Anterior cingulate cortex (tissue), 58 donors: ENCODE measurements at places on chromosomes 1 and 21.

DNA sequence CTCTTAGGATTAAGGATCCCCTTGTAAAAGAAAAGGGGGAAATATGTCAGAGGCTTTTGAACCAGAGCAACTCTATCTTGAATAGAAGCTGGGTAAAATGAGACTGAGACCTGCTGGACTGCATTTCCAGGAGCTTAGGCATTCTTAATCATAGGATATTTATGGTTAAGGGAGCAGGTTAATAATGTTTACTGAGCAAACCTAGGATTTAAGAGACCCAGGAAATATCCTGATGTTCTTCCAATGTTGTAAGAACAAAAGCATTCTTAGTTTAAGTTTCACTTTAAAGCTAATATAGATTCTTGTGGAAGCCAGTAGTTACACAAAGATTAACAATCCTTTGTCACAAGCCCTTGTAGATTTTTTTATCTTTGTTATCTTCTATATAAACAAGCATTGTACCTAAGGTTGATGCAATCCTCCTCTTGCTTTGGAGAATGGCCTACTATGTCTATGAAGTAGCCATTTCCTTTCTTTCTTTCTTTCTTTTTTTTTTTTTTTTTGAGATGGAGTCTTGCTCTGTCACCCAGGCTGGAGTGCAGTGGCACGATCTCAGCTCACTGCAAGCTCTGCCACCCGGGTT, 570.2 kb upstream of the BEND5 start:
- DNase-seq: no peak

DNA sequence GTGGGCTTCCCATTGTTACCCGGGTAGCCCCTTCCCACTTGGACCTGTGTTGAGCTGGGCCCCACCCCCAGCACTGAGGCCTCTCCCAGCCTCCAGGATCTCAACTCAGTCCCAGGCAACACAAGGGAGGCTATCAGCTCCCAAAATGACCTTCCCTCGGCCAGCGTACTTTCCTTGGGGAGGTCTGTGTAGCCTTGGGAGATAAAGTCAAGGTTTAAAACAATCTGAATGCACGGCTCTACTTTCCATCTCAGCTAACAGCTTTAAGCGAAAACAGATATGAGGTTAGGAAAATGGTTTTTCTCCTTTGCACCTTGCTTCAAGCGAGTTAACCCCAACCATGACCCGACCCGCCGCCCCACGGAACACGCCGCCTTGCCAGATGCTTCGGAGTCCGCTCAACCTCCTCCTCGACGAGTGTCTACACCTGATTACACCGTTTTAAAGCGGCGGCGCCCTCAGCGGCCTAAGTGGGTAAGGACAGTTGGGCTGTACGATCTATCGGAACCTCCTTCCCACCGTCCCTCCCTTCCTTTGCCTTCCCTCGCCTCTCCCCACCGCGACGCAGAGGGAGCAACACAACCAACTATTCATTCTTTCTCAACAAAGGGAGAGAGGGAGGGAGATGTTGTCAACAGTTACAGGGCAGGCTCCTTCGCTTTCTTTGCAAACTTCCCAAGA, 1.1 kb downstream of the BCAR3 start:
- DNase-seq: peak; percentile 36

DNA sequence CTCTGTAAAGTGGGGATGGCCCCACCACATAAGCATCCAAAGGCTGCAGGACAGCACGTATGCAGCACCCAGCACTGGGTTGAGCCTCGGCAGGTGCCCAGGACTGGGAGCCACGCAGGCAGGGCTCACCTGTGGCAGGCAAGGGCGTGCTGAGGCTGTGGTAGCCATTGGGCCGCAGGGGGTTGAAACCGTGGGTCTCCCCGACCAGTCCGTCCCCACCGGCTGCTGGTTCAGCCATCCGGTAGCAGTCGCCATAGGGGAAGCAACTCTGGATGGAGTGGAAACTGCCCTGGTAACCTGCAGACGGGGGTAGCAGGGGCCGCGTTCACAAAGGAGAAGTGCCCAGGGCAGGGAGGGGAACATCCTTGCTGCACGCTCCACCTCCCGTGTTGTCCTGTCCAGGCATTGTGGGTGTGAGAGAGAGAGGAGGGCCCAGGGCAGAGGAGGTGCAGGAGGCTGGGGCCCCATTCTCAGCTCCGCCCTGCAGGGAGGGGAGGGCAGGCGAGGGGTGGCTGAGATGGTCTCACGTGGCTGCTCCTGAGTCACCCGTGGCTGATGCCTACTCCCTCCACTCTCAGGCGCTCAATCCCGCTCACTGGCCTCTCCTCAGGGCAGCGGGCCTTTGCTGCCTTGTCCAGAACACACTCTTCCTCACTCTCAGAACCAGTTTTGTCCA, 49.9 kb downstream of the DMRTB1 start:
- no peak for DNase-seq

- no peak for DNase-seq
Observed at GRCh38 chr1:243621973-243622372, 228.1 kb downstream of the AKT3 start.

- DNase-seq: no peak
Observed at GRCh38 chr1:189657715-189658114, 819.9 kb downstream of the BRINP3 start.

GRCh38 chr1:221945669-221946068, 203.8 kb upstream of the DUSP10 start:
- DNase-seq: no peak
